ENCODE measurements at places on chromosomes 12 and 14. TPM values are rescaled to one million over a fixed set of nuclear protein-coding genes. Genes with fewer than 3 reads are reported as not detected.

Gene BDKRB2
- total RNA-seq = 0.20 TPM

Gene RPL36AL
- 67.4 TPM for total RNA-seq

Gene MUCL1
- total RNA-seq = not detected

Gene C3AR1
- total RNA-seq = 3.6 TPM

Gene SIRT4
- total RNA-seq = 4.1 TPM

Gene VDR
- total RNA-seq = 0.19 TPM

Gene DBX2
- not detected for total RNA-seq

Gene PRIMA1
- total RNA-seq = 0.46 TPM

GRCh38 chr12:52442600-52443061 lies 8.5 kb upstream of the KRT75 start:
- H3K27ac ChIP-seq = no peak overlapping the region
- no peaks in the 10 kb centered on the region for H3K4me1 ChIP-seq
- no peak overlapping the region for H3K4me3 ChIP-seq
- no peaks in the 10 kb centered on the region for H3K27me3 ChIP-seq
- H3K36me3 ChIP-seq = no peaks in the 10 kb centered on the region
- peak; percentile 40 for DNase-seq

GRCh38 chr14:49961270-49962222 lies 68.7 kb downstream of the ARF6 start:
- no peaks in the 10 kb centered on the region for H3K27me3 ChIP-seq
- no peak overlapping the region for H3K4me3 ChIP-seq
- DNase-seq = no peak

DNA sequence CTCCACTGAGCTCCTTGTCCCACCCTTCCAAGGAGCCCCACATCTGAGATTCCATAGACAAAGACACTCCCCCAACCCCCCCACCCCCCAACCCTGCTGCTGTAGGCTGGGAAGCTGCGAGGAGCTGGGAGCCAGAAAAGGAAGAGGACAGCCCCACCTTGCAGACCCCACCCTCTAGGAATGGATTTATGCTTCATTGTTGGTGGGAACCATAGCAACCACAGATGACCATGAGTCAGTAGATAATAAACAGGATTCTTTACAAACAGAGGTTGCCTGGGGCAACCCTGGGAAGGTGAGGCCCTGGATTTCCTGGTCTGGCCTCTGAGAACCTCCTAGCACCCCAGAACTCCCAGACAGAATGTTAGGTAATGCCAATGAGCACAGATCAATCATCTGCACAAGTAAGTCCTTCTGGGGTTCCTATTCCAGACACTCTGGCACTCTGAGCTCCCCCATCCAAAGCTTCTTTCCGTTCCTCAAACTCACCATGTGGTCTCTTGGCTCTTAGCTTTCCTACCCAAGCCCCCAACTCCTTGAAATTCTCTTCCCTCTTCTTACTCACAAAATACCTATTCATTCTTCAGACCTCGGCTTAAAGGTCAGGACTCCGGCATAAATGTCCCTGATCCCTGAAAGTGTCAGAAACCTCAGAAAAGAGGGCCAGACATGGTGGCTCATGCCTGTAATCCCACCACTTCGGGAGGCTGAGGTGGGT lies 15.2 kb upstream of the PLEKHG6 start:
- no peaks in the 10 kb centered on the region for H3K36me3 ChIP-seq
- H3K4me3 ChIP-seq = no peak overlapping the region
- no peaks in the 10 kb centered on the region for H3K27me3 ChIP-seq
- H3K27ac ChIP-seq = no peak overlapping the region
- peaks cover 40% of the 10 kb centered on the region for H3K4me1 ChIP-seq

DNA sequence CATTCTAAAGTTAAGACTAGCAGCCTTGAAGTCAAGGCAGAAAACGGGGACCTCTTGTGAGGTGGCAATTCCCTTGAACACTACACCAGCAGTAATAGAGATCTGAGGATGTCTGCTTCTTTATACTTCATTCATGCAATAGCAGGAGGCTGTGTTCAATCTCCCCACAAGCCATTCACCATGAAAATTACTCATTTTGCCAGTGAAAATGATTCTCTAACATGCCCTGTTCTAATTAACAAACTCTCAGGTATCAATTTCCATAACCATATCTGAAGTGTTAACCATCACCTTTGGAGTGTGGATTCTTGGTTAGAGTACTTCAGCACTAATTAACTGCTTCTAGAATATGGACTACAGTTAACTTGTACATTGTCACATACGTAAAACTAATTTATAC lies 3.4 kb upstream of the GLIPR1 start:
- H3K4me3 ChIP-seq = no peak overlapping the region
- H3K27ac ChIP-seq = no peak overlapping the region
- no peaks in the 10 kb centered on the region for H3K36me3 ChIP-seq
- no peaks in the 10 kb centered on the region for H3K4me1 ChIP-seq

GRCh38 chr14:104387022-104388010 lies 192.2 kb upstream of the C14orf180 start:
- H3K27me3 ChIP-seq = no peaks in the 10 kb centered on the region
- no peak for DNase-seq
- no peak overlapping the region for H3K27ac ChIP-seq
- H3K4me1 ChIP-seq = no peaks in the 10 kb centered on the region

GRCh38 chr14:90696720-90697119 lies 119.5 kb downstream of the TTC7B start:
- DNase-seq = no peak
- no peak overlapping the region for H3K27ac ChIP-seq
- no peaks in the 10 kb centered on the region for H3K27me3 ChIP-seq
- H3K4me1 ChIP-seq = peaks cover 16% of the 10 kb centered on the region
- no peaks in the 10 kb centered on the region for H3K36me3 ChIP-seq
- no peak overlapping the region for H3K4me3 ChIP-seq

DNA sequence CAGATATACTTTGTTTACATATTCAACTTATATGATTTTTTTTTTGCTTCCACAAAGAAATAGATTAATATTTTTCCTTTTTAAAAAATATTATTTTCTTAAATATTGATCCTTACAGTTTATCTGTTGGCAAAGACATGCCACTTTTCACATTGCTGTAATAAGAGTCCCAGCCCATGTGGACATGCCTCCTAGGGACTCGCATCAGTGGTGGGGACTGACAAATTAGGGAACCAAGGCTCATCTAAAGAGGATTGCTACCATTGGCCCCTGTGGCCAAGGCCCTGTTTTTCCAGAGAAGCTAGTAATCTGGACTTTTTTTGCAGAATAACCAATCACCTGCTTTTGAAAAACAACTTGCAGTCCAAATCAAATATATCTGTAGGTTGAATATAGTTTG lies 27.8 kb upstream of the BMAL2 start:
- no peak for DNase-seq
- H3K36me3 ChIP-seq = no peaks in the 10 kb centered on the region
- H3K4me3 ChIP-seq = no peak overlapping the region

- H3K36me3 ChIP-seq = no peaks in the 10 kb centered on the region
- H3K27ac ChIP-seq = no peak overlapping the region
- H3K4me3 ChIP-seq = no peak overlapping the region
- no peaks in the 10 kb centered on the region for H3K4me1 ChIP-seq
- DNase-seq = no peak
- H3K27me3 ChIP-seq = no peaks in the 10 kb centered on the region
Measured at GRCh38 chr14:74951443-74952179, 3.8 kb downstream of the PGF start.

DNA sequence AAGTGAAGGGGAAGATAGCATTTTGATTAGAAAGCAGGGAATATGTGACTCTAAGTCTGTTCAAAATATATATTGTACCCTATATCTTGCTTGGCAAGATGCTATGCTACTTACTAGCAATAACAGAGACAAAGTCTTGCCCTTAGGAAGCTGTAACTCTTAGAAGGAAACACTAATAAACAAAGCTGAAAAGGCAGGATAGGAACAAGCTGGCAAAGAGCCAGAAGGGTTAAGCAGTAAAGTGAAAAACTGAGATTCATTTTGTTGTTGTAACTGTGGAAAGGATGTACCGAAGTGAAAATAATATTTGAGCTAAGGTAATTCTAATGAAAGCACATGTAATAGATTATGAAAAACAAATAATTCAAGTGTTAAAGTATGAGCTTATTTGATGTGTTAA lies 527.1 kb upstream of the FLRT2 start:
- no peaks in the 10 kb centered on the region for H3K4me1 ChIP-seq
- no peak overlapping the region for H3K27ac ChIP-seq
- H3K4me3 ChIP-seq = no peak overlapping the region
- no peak for DNase-seq
- no peaks in the 10 kb centered on the region for H3K27me3 ChIP-seq
- no peaks in the 10 kb centered on the region for H3K36me3 ChIP-seq

- no peak overlapping the region for H3K4me3 ChIP-seq
- no peak for DNase-seq
Measured at GRCh38 chr12:131511803-131512561, 198.9 kb upstream of the SFSWAP start.

DNA sequence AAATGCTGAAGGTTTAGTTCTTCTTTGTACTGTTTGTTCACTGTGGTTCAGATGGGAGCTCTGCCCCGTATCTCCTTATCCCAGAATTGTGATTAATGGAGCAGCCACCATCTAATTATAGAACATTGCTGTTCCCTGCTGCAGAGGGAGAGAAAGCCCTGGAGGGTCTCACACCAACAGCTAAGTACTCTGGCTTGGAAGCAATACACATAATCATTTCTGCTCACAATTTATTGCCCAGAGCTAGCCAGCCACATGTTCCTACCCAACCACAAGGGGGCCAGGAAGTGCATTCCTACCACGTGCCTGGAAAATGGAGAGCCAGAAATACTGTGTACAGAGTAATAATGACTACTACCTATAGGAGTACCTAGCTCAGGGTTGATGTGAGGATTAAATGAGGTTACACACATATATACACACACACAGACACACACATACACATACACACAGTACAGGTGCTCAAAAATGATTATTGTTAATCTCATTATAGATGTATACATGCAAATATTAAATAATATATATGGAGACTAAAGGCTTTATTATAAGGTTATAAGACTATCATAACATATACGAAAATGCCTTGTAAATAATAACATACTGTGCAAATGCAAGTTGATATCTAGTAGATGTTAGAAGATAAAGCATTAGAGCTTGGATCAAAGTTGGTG lies 22.3 kb downstream of the MSRB3 start:
- H3K36me3 ChIP-seq = no peaks in the 10 kb centered on the region
- DNase-seq = no peak
- H3K27ac ChIP-seq = no peak overlapping the region
- no peaks in the 10 kb centered on the region for H3K27me3 ChIP-seq
- no peak overlapping the region for H3K4me3 ChIP-seq

GRCh38 chr12:92784356-92784755 lies 81.6 kb downstream of the PLEKHG7 start:
- H3K27ac ChIP-seq = no peak overlapping the region
- H3K4me1 ChIP-seq = no peaks in the 10 kb centered on the region
- H3K27me3 ChIP-seq = no peaks in the 10 kb centered on the region
- no peak overlapping the region for H3K4me3 ChIP-seq

- no peak overlapping the region for H3K4me3 ChIP-seq
- no peaks in the 10 kb centered on the region for H3K27me3 ChIP-seq
Measured at GRCh38 chr12:51374361-51374760, 16.8 kb downstream of the GALNT6 start.

- H3K27ac ChIP-seq = no peak overlapping the region
- H3K4me3 ChIP-seq = no peak overlapping the region
- no peaks in the 10 kb centered on the region for H3K36me3 ChIP-seq
- no peaks in the 10 kb centered on the region for H3K4me1 ChIP-seq
- no peak for DNase-seq
Measured at GRCh38 chr14:85701763-85702162, 171.8 kb downstream of the FLRT2 start.

GRCh38 chr12:100706033-100706432 lies 88.5 kb upstream of the ANO4 start:
- H3K4me3 ChIP-seq = no peak overlapping the region
- H3K36me3 ChIP-seq = no peaks in the 10 kb centered on the region
- H3K4me1 ChIP-seq = no peaks in the 10 kb centered on the region
- H3K27ac ChIP-seq = no peak overlapping the region
- no peak for DNase-seq

DNA sequence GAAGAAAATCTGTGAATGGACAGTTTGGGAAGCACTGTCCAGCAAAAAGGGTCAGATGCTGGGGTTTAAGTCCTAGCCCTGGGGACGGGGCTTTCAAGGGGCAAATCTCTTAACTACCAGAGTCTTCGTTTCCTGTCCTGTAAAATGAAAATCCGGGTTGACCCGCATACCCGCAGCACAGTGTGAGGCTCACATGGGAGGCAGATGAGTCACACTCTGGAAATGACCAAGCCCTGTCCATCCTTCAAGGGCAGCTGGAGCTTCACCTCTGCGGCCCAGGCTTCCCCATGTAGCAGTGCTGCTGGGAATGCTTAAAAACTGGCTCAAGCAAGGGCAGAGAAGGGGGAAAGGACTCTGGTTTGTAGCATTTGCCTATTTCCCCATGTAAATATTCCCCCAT lies 19.0 kb downstream of the FAM181A start:
- no peaks in the 10 kb centered on the region for H3K36me3 ChIP-seq
- DNase-seq = no peak
- no peak overlapping the region for H3K27ac ChIP-seq
- no peak overlapping the region for H3K4me3 ChIP-seq
- H3K4me1 ChIP-seq = no peaks in the 10 kb centered on the region
